Diencephalon (tissue), 1 donor: ENCODE measurements at places on chromosomes 5 and 9. TPM values are rescaled to one million over a fixed set of nuclear protein-coding genes. Genes with fewer than 3 reads are reported as not detected.

The GCNT4 gene
- 0.92 TPM for total RNA-seq

The OR1J2 gene
- total RNA-seq, result not detected

The PLK2 gene
- 418 TPM for total RNA-seq

The IRX4 gene
- not detected for total RNA-seq

The CATSPER3 gene
- total RNA-seq, result 0.23 TPM

The WWC1 gene
- total RNA-seq, result 36.2 TPM

The C5orf47 gene
- 0.23 TPM for total RNA-seq
